ENCODE measurements at places on chromosomes 4 and X. TPM values are rescaled to one million over a fixed set of nuclear protein-coding genes. Genes with fewer than 3 reads are reported as not detected.

Gene CXCL1
- 4.3 TPM for polyA plus RNA-seq

Gene GABRB1
- 0.27 TPM for polyA plus RNA-seq

Gene DOK7
- 8.5 TPM for polyA plus RNA-seq

Gene EOLA2
- 29.9 TPM for polyA plus RNA-seq

Gene FOXR2
- polyA plus RNA-seq = 0.22 TPM

Gene BRS3
- 0.03 TPM for polyA plus RNA-seq

Gene BEX2
- polyA plus RNA-seq = 55.9 TPM

Gene SPOCK3
- polyA plus RNA-seq = 22.4 TPM

Gene TLR8
- polyA plus RNA-seq = 0.67 TPM

Gene NAP1L3
- polyA plus RNA-seq = 8.9 TPM

Gene SMIM10L2A
- 4.4 TPM for polyA plus RNA-seq

Gene SNCA
- 26.0 TPM for polyA plus RNA-seq

Gene RIPPLY1
- 0.81 TPM for polyA plus RNA-seq

Gene C4orf50
- polyA plus RNA-seq = 0.58 TPM

Gene FAM47E
- polyA plus RNA-seq = 11.9 TPM

Gene P2RY4
- 2.6 TPM for polyA plus RNA-seq

Gene EREG
- polyA plus RNA-seq = 6.8 TPM

Gene JCHAIN
- polyA plus RNA-seq = 1.5 TPM

Gene VCX2
- not detected for polyA plus RNA-seq

Gene NHS
- 6.6 TPM for polyA plus RNA-seq

Gene FGFBP1
- polyA plus RNA-seq = 0.16 TPM

Gene NALF2
- 0.76 TPM for polyA plus RNA-seq

Gene KLF8
- 4.4 TPM for polyA plus RNA-seq

Gene INTU
- polyA plus RNA-seq = 7.7 TPM

Gene HDAC6
- polyA plus RNA-seq = 133 TPM

Gene DIPK2B
- polyA plus RNA-seq = 6.3 TPM

Gene CXorf65
- polyA plus RNA-seq = 1.1 TPM

Gene SLBP
- polyA plus RNA-seq = 42.9 TPM

Gene MGAT4D
- not detected for polyA plus RNA-seq

Gene SLC34A2
- polyA plus RNA-seq = 2.0 TPM

Gene HELT
- not detected for polyA plus RNA-seq

Gene VCX3A
- 0.10 TPM for polyA plus RNA-seq

Gene SUPT20HL2
- 0.04 TPM for polyA plus RNA-seq

Gene MAGEC3
- 0.12 TPM for polyA plus RNA-seq

Gene FMR1NB
- 0.04 TPM for polyA plus RNA-seq

Gene TMEM144
- polyA plus RNA-seq = 93.1 TPM

Gene AKAP14
- 0.40 TPM for polyA plus RNA-seq

Gene MSX1
- polyA plus RNA-seq = 2.8 TPM

Gene DUX4
- polyA plus RNA-seq = 0.06 TPM

Gene FGF2
- 3.0 TPM for polyA plus RNA-seq

Gene PDLIM3
- polyA plus RNA-seq = 28.2 TPM

Gene SYN1
- 5.7 TPM for polyA plus RNA-seq

Gene AKAP4
- 0.07 TPM for polyA plus RNA-seq

Gene RGN
- 170 TPM for polyA plus RNA-seq

Gene BLTP1
- 61.9 TPM for polyA plus RNA-seq

All from large intestine (tissue), 12 donors.